ENCODE measurements at places on chromosomes 13 and 19.

- DNase-seq: no peak
Measured at GRCh38 chr13:21238267-21238666, 61.8 kb downstream of the MRPL57 start.

GRCh38 chr19:41186971-41187883 is 5.8 kb upstream of the CYP2S1 start:
- no peak for DNase-seq

GRCh38 chr13:98484289-98485219 is 92.4 kb downstream of the STK24 start:
- peak; percentile 48 for DNase-seq

- no peak for DNase-seq
Measured at GRCh38 chr13:97382276-97382675, 51.7 kb upstream of the RAP2A start.

- no peak for DNase-seq
Measured at GRCh38 chr13:40637643-40638042, 28.8 kb downstream of the FOXO1 start.

- no peak for DNase-seq
Measured at GRCh38 chr13:110575322-110576069, 14.0 kb upstream of the RAB20 start.

DNA sequence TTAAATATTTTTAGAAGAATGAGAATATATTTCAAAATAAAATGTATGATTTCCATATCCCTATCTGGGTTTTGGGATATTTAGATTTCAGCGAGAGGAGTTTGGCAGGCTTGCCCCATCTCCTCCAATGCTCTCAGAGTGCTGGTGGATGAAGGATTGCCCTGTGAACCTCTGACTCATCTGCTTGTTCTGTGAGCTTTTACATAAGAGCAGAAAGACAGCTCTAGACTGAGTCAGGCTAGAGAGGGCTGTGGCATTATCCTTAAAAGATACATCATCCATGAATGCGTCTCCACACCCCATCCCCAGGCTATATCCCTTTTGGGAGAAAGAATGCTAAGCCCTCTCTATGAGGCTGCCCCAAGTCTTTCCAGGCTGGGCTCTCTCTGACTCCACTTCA is 190.6 kb downstream of the TUBA3C start:
- no peak for DNase-seq

DNA sequence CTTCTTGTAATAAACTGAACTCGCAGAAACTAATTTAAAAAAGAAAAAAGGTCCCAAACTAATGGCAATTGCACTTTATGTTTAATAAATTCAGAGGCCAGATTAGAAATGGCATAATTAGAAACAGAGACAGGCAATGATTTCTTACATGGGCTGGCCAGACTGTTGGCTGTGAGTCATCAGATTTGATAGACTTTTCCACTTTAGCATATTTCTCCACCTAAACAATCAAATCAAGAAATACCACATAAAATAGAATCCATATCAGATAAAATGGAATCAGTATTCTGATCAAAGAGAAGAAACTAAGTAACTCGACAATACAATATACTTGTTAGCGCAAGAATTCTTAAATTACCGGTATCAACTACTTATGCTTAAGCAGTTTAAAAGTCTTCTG is 29.0 kb downstream of the EXOSC8 start:
- no peak for DNase-seq

DNA sequence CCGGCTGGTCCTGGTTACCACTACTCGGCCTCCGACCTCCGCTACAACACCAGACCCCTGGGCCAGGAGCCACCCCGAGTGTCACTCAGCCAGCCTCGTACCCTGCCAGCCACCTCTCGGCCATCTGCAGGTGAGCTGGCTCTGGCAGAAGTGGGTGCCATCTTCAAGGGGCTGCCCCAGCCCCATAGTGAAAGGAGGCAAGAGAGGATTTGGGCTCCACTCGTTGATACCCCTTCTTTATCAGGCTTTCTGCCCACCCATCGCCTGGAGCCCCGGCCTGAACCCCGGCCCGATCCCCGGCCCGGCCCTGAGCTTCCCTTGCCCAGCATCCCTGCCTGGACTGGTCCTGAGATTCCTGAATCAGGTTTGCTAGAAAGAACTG is 7.1 kb downstream of the LTBP4 start:
- DNase-seq: no peak

GRCh38 chr13:45119469-45119990 is 780 bp upstream of the GTF2F2 start:
- peak; percentile 40 for DNase-seq

GRCh38 chr19:50542943-50543342 is 25.3 kb downstream of the LRRC4B start:
- no peak for DNase-seq

GRCh38 chr19:40671404-40671803 is 19.0 kb downstream of the NUMBL start:
- DNase-seq: no peak

GRCh38 chr13:50104493-50104892 is 89.2 kb downstream of the KCNRG start:
- no peak for DNase-seq

DNA sequence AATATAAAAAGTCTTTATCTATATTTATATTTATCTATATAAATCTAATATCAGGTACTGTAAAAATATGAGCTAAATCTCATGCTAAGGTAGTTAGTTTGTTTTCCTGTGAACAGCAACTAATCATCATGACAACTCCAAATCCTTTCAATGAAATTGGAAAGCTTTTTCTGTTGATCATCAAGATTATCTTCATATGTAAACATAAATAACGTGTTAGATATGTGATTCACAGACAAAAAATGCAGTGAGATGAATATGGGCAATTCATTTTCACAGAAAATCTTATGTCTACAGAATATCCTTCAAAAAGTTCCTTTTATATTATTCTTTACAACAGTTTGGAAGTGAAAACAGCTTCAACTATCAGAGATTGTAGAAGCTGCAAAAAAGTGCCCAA is 41.7 kb upstream of the EEF1AKMT1 start:
- DNase-seq: no peak

DNA sequence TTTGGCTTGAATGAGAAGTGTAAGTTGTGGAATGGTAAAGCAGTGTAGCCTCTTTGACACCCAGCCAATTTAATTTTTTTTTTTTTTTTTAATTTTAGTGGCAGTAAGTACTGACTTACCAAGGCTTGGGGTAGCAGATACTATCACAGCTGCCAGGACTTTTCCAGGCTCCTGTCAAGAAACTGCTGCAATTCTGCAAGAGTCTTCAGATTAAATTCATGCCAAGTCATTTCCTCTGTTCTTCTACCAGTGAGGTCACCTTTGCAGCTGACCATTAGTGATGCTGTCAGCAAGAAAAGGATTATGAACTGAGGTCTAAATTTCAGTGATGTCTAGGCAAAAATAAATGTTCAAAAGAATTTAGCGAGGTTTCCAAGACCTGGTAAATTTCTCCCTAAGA is 91.2 kb downstream of the GGACT start:
- DNase-seq: no peak

DNA sequence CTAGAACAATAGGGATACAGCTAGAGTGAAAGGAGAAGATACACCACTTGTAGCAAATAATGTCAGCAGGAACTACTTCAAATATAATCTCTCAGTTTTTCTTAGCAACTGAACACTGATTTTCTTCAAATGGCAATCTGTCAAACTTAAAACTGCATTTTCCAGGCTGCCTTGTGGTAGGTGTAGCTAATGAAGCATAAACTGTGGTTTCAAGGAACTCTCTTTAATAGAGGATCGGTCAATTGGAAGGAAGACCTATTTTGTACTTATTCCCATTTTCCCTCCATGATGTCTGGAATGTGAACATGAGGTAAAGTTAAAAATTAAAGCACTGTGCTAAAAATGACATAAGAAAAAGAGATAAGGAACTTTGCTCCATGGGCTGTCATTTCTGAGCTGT is 1261.9 kb downstream of the PCDH17 start:
- no peak for DNase-seq

DNA sequence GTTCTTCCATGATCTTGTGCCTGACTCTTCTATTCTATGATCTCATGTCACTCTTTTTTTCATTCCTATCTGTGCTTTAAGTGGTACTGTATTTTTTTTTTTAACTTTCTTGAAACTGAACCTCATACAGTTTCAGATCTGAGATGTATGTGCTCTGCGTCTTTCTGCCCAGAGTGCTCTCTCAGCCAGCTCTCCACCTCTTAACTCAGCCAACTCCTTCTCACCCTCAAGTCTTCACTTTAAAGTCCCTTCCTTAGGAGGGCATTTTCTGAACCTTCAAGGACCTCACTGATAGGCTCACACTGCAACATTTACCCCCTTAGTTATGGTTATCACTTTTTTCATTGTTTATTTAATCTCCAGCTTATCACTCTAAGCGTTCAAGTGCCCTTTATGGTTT is 158.7 kb downstream of the IRS2 start:
- DNase-seq: no peak

DNA sequence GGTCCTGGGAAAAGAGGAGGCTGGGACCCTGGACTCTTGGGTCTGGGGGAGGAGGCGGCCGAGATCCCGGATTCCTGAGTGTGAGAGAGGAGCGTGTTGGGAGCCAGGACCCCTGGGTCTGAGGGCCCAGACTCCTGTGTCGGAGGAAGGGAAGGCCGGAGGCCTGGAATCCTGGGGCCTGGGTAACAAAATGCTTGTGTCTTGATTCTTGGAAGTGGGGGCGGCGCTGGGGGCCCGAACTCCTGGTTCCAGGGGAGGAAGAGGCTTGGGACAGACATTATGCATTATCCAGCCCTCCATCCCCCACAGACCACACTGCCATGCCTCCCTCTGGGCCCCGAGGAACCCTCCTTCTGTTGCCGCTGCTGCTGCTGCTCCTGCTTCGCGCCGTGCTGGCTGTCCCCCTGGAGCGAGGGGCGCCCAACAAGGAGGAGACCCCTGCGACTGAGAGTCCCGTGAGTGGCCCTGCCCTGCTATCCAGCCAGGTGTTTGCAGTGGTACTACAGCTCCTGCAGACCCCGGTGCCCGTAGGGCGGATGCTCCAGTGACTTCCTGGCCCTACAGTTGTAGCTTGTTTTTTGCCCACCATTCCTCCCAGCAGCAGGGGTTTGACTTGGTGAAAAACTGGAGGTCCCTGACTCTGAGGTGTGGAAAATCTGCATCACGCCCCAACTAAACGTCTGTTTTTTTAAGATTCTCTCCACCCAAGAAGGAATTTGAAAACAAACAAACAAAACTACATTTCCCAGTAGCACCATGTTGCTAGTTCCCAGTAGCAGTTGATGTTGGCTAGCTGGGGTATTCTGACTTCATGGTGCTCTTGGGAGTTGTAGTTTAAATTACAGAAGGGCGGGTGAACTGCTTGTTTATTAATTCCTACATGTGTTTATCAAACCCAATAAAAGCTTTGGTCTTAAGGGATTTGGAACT is 630 bp downstream of the NUCB1 start:
- no peak for DNase-seq

- DNase-seq: no peak
Measured at GRCh38 chr19:54691582-54692297, 29.0 kb downstream of the LILRB4 start.

DNA sequence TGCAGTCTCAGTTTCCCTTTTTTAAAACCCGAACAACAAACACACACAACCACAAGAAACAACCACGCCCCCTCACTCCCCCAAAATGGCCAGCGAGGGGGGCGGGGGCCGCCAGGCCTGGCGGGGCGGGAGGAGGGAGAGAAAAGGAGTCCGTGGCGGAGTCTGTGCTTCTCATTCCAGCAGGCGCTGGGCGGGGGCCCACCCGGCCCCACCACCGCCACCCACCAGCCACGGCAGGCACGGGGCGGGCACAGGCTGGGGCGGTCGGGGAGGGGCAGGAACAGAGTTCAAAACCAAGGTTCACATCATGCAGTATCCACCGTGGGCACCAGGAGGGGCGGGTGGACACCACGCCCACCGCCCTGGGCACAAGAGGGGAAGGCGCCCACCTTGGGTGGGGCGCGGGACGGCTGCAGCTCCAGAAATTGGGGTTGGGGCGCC is 12.9 kb downstream of the DPF1 start:
- no peak for DNase-seq

- DNase-seq: no peak
Measured at GRCh38 chr19:56637976-56638555, 4.9 kb upstream of the SMIM17 start.

GRCh38 chr19:5011476-5012238 is 42.7 kb downstream of the KDM4B start:
- no peak for DNase-seq

DNA sequence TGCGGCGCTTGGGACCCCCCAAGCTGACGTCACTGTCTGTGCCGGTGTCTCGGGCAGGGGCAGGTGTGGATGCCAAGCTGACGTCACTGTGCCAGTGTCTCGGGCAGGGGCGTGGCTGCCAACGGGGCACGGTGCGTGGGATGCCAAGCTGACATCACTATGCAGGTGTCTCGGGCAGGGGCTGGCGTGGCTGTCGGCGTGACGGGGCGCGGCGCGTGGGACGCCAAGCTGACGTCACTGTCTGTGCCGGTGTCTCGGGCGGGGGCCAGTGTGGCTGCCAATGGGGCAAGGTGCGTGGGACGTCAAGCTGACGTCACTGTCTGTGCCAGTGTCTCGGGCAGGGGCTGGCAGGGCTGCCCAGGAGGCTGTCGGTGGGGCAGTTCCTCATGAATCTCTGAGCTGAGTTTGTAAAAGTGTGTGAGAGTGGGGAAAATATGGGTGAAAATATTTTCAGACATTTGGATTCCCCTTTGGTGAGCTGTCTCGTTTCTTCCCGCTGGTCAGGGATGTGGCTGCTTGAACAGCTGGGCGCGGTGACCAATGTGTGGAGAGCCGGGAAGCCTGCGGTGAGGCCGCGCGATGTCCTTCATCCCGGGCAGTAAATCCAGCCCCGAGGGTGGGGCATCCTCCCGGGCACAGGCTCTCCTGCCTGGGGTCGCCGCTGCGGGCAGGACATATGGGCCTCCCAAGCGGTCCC is 25.2 kb downstream of the MCF2L start:
- no peak for DNase-seq

- DNase-seq: no peak
Measured at GRCh38 chr19:39428283-39429112, 7.3 kb downstream of the RPS16 start.

- DNase-seq: no peak
Measured at GRCh38 chr19:1874554-1875185, 10.6 kb downstream of the ABHD17A start.

GRCh38 chr19:10505583-10506229 is 2.5 kb upstream of the KEAP1 start:
- DNase-seq: peak; percentile 67

DNA sequence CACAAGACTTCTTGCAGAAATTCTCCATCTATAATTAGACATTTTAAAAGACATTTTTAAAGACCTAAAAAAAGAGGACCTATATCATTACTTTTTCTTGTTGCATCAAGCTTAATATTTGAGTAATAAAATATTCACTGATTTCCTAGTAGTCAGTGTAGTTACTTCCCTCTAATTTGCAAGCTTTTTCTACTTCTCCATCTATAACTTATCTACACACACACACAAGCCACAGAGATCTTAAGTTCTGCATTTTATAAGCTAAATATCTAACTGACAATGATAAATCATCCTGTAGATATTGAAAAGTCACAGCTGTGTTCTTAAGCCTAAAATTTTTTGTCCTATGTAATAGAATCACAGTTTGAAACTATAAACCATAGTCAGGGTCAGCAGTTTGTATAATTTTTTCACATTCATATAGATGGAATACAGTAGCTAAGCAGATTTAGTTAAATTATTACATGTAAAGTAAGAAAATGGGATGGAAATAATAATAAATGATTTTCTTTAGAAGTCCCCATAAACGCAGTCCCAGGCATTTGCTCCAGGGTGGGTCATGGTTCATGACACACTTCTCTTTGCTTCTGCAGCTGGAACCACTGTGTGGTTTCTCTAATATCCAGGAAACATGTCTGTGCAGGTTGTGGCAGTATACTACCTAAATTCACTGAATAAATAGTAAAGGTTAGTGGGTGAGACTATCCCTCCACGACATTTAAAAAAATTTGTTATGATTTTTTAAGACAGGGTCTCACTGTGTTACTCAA is 60.2 kb downstream of the ESD start:
- no peak for DNase-seq

GRCh38 chr13:50685491-50685890 is 158.0 kb downstream of the DLEU7 start:
- no peak for DNase-seq

Measured in activated CD8-positive, alpha-beta memory T cell treated with anti-CD3 and anti-CD28 coated beads for 1 hour (primary cell).